DMS79 (cell line): ENCODE measurements at places on chromosomes 12 and 14.

DNA sequence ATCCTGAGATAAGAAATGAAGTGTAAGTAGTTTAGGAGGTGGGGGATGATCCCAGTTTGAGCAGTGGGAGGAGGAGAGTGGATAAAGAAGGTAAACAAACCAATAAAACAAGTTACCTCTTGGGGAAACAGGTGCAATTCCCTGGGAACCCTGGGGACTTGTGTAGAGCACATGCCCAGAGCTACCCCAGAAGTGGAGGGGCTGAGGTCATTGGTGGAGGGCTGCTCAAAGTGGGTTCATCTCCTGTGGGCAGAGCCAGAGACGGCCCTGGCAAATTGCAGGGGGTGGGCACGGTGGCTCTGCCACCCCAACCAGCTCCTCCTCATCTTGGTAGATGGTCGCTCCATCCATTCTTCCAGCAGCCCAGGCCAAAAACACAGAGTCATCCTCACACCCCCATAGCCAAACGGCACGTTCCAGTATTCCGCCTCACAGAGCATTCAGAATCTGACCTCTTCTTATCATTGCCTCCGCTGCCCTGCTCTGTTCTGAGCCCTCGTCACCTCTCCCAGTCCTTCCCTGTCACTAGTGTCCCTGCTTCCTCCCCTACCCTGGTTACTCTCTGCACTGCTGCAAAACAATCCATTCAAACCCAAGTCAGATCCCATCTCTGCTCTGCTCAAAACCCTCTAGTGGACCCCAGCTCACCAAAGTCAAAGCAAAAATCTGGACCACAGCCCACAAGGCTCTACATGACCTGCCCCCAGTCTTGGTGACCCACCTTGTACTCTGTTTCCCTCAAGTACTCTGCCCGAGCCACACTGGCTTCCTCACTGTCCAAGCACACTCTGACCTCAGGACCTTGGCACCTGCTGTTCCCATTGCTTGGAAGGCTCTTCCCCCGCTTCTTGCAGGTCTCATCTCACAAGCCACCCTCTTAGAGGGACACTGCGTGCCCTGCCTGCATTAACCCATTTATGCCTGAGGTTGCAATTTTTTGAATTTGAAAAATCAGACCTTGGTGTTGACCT, 5.5 kb downstream of the CYP46A1 start:
- no peak for DNase-seq

GRCh38 chr12:12171991-12172511, 94.8 kb downstream of the LRP6 start:
- peak; percentile 37 for DNase-seq

DNA sequence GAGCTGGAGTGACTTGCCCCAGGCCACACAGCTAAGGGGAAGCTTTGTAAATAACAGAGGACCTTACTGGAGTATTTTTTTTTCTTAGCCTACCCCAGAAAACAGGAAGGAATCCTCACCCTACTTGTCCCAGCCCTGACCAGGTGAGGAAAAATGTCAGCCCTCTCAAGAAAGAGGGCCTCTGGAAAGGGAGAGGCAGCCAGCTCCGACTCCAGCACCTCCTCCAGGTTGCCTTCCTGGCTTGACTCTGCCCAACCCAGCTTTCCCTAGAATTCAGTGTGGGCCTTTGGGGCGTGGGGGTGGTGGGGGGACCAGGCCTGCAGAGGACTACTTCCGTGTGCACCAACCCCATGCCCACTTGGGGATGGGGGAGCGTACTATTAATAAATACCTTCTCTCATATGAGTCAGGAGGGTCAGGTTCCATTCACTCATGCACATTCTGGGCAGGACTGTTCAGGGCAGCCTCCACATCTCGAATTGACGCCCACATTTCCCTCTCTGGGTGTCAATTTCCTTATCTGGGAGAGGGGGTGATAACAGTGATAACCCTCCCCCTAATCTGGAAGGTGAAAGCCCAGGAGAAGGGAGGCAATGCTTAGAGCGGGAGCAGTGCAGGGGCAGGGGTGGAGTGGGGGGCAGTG, 5.2 kb downstream of the RHOF start:
- no peak for DNase-seq

GRCh38 chr14:70642303-70643235, 853 bp downstream of the TTC9 start:
- DNase-seq, result peak; percentile 45

GRCh38 chr12:93016752-93017350, 87.8 kb upstream of the EEA1 start:
- no peak for DNase-seq

DNA sequence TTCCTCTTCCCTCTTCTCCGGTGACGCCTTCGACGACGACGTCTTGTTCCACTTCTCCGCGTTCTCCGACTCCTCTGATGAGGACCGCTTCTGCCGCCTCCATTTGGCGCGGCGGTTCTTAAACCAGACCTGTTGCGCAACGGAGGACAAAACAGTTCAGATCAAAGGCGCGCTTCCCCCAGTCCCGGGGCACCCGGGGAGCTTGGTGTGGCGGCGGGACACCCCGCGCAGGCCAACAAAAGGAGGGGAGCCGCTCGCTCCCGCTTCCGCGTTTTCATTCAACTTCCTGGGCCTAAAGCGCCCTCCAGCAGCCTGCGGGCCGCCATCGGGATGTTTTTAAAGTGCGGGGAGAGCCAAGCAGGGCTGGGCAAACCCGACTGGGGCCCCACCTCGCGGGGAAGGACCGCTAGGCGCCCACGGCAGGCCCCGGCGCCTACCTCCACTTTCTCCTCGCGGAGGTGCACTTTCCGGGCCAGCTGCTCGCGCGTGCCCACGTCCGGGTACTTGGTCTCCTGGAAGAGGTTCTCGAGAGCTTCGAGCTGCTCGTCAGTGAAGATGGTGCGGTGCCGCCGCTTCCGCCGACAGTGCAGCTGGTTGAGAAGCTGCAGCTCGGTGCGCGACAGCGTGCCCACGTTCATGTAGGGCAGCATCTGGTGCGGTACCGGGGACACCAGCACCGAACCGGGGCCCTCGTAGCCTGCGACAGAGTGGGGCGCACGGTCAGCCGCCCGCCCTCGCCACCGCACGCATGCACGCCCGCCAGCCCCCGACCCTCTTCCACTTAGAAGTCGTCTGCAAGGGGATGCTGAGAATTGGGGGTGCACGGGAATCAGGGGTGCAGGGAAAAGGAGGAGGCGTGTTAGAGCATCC, 1.2 kb downstream of the GSC start:
- DNase-seq, result no peak

- no peak for DNase-seq
These were observed 3.4 kb downstream of the GDF11 start for GRCh38 chr12:55746174-55746912.

DNA sequence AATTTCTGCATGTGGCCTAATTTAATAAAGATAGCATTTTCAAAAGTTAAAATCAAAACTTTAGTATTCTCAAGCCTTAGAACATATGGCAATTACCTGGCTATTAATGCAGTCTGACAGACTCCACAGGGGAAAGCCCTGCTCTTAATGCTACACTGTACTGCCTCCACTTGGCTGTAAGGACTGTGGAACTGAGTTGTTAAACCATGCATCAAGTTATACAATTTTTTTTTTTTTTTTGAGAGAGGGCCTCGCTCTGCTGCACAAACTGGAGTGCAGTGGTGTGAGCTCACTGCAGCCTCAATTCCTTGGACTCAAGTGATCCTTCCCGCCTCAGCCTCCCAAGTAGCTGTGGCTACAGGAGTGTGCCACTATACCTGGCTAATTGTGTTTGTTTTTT, 19.0 kb upstream of the NDUFA12 start:
- DNase-seq, result no peak

- peak; percentile 91 for DNase-seq
These were observed 23.6 kb downstream of the TMEM30B start for GRCh38 chr14:61257469-61258057.

- DNase-seq, result no peak
These were observed 5.6 kb downstream of the GON7 start for GRCh38 chr14:93201155-93201704.

- no peak for DNase-seq
These were observed 23.9 kb upstream of the TEX22 start for GRCh38 chr14:105374389-105374788.

DNA sequence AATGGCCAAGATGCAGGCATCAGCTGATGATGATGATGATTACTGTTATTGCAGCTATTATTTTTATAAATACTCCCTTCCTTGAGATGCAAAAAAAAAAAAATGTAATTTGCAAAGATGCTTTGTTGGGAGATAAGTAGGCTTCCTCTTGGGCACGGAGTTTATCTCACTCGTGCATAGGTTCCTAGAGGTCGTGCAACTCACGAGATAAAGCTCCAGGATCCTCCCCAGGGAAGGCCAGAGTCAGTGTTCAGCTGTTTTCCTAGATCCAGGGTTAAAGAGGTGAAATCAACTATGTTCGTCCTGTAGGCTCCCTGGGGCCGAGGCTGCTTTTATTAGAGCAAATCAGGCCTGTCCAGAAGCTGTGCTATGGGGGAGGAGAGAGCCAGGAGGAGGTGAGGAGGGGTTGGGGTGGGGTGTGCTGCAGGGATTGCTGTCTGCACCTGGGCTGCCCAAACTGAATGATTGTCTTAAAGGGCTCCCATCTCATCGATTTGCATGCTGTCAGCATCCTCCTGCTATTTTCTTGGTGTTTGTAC, 270.3 kb downstream of the NRXN3 start:
- no peak for DNase-seq

DNA sequence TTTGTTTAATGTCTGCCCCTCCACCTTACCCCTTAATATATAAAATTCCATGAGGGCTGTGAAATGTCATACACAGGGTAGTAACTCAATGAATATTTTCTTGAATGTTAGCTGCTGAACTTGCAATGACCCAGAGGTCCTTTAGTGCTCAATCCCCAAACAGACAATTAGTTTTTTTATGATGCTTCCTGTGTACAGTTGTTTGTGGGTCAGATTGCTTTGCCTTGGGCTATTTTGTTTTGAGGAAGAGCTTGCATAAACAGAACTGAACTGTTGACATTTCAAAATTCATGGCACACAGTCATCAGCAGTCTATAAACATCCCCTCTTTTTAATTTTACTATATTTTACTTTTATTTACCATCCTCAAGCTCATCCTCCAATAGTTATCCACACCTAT, 820.5 kb upstream of the SEL1L start:
- DNase-seq, result no peak

- no peak for DNase-seq
These were observed 1031.2 kb upstream of the TMEM132C start for GRCh38 chr12:127235761-127236160.

DNA sequence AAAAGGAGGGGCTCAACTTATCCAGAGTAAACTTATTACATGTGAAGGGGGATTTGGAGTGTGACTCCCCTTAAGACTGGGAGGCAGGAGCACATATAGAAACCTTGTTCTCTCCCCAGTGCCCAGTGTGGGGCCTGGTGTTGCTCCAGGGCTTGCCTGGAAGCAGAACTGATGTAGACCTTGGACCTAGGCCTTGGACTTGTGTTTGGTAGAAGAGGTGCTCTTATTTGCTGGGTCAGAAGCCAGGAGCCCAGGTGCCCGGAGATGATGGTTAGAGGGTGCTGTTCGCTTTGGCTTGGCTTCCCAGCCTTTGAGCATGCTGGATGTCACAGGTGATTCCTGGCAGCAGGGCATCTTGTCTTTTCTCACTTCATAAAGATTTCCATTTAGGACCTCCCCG, 110.4 kb downstream of the SMOC1 start:
- no peak for DNase-seq

GRCh38 chr14:94560291-94560665, 964 bp upstream of the SERPINA4 start:
- DNase-seq, result no peak

DNA sequence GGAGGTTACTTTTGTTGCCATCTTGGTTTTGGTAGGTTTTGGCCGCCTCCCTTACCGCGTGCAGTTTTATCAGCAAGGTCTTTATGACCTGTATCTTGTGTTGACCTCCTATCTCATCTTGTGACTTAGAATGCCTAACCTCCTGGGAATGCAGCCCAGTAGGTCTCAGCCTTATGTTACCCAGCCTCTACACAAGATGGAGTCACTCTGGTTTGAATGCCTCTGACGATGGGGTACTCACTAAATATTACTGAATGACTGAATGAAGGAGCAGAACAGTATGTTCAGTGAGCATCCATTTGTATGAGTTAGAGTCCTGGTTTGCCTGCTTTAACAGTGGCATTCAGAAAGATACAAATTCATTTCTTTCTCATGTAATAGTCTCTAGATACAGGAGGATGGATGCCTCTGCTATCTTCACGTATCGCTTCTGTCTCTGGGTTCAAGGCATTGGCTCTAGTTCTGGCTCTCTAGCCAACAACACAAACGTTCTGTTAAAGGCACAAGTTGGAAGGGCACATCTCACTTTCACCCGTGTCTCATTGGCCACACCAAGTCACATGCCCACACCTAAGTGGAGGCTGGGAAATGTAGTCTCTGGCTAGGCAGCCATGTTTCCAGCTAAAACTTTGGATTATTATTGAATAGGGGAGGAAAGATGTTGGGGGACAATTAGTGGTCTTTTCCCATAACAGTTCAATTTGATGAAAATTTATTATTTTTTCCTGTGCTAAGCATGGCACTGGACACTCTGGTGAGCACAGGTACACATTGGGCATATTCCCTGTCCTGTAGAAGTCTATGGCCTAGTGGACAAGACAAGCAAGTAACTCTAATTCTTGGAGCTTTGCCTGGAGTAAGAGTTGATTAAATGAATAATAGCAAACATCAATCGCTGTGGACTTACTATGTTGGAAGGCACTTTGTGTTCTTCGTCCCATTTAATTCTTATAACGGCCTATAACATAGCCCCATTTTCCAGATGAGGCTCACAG, 75.2 kb upstream of the RPH3A start:
- DNase-seq, result no peak

GRCh38 chr12:129001826-129002225, 148.5 kb downstream of the GLT1D1 start:
- DNase-seq, result no peak

- DNase-seq, result no peak
These were observed 24.2 kb downstream of the GOLGA3 start for GRCh38 chr12:132804426-132804861.

GRCh38 chr12:54585243-54585642, 3.2 kb downstream of the PPP1R1A start:
- no peak for DNase-seq

GRCh38 chr14:92542766-92543554, 29.4 kb downstream of the RIN3 start:
- no peak for DNase-seq

GRCh38 chr12:15856097-15856982, 25.8 kb upstream of the STRAP start:
- DNase-seq, result peak; percentile 16

DNA sequence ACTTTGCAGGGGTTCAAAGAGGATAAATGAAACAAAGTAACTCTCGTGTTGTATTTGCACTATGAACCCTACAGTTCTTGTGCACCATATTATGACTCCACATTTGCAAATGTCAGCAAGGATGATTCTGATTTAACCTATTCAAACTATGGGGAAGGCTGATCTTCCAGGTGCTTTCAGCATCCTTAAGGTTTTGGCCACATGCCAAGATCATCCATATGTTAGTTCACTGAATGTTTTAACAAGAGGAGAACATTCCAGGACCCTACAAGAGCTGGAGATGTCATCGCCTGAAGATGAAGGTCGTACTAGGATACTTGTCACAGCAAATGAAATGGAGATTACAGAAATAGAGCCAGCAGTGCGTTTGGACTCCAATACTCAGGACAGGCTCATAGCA, 114.2 kb downstream of the DHRS2 start:
- DNase-seq, result no peak
